HepG2 (cell line): ENCODE measurements at places on chromosomes 3 and 15.

DNA sequence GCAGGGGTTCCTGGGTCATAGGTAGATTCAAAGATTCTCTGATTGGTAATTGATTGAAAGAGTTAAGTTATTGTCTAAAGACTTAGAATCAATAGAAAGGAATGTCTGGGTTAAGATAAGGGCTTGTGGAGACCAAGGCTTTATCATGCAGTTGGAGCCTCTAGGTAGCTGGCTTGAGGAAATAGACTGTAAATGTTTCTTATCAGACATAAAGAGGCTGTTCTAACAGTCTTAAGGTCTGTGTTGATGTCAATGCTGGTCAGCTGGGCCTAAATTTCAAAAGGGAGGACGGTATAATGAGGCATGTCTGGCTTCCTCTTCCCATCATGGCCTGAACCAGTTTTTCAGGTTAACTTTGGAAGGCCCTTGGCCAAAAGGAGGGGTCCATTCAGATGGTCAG is 48.9 kb downstream of the GASK1A start:
- DNase-seq, result no peak
- peaks cover 5% of the 10 kb centered on the region for H3K4me1 ChIP-seq
- no peak overlapping the region for H3K4me3 ChIP-seq
- H3K36me3 ChIP-seq, result no peaks in the 10 kb centered on the region

DNA sequence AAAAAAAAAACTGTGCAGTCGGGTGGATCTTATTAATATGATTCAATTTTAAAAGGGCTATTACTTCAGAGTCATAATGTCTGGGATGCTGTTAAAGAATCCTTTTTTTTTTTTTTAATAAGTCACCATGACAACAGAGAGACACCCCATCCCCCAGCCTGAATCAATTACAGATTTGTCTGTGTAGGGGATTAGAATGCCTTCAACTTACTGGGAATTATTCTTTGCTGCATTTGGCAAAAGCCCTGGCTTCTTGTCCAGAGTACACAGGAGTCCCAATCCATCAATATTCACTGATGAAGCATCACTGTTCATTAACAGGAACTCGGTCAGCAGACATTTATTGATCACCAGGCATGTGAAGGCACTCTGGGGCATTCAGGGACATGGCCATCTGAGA is 12.7 kb upstream of the PXYLP1 start:
- peaks cover 16% of the 10 kb centered on the region for H3K4me1 ChIP-seq
- H3K36me3 ChIP-seq, result no peaks in the 10 kb centered on the region
- H3K27ac ChIP-seq, result no peak overlapping the region
- H3K27me3 ChIP-seq, result no peaks in the 10 kb centered on the region

DNA sequence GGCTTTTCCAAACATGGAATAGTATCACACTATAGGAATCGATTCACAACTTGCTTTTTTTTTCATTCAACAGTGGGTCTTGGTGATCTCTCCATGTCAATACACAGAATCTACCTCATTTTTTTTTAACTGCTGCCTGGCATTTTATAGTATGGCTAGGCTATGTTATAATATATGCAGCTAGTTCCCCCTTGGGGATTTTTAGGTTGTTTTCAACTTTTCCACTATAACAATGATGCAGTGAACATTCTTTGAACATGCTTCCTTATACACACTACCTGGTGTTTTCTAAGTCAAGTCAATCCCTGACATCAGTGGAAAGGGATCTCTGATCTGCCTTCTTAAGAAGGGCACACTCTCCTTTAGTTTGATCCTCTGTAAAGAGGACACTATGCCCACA is 46.5 kb upstream of the PLXND1 start:
- peak overlapping the region; percentile 7 for H3K27ac ChIP-seq
- H3K4me1 ChIP-seq, result peaks cover 68% of the 10 kb centered on the region
- H3K27me3 ChIP-seq, result no peaks in the 10 kb centered on the region
- H3K36me3 ChIP-seq, result peaks cover 9% of the 10 kb centered on the region

- H3K36me3 ChIP-seq, result no peaks in the 10 kb centered on the region
- H3K4me3 ChIP-seq, result no peak overlapping the region
- no peak overlapping the region for H3K27ac ChIP-seq
Measured at GRCh38 chr3:15453991-15454625, 26.7 kb downstream of the EAF1 start.

DNA sequence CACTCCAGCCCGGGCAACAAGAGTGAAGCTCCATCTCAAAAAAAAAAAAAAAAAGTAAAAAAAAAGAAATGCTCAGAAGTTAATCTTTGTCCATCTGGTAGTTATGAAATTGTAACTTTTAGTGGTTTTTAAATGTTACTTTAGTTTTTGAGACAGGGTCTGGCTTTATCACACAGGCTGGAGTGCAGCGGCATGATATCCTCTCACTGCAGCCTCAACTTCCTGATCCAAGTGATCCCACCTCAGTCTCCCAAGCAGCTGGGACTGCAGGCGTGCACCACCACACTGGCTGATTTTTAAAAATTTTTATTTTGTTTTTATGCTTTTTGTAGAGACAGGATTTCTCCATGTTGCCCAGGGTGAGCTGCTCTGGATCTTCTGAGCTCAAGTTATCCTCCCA is 1.3 kb downstream of the RNU5B-1 start:
- no peaks in the 10 kb centered on the region for H3K36me3 ChIP-seq
- no peak overlapping the region for H3K27ac ChIP-seq
- no peak for DNase-seq
- H3K27me3 ChIP-seq, result no peaks in the 10 kb centered on the region
- peaks cover 47% of the 10 kb centered on the region for H3K4me1 ChIP-seq

DNA sequence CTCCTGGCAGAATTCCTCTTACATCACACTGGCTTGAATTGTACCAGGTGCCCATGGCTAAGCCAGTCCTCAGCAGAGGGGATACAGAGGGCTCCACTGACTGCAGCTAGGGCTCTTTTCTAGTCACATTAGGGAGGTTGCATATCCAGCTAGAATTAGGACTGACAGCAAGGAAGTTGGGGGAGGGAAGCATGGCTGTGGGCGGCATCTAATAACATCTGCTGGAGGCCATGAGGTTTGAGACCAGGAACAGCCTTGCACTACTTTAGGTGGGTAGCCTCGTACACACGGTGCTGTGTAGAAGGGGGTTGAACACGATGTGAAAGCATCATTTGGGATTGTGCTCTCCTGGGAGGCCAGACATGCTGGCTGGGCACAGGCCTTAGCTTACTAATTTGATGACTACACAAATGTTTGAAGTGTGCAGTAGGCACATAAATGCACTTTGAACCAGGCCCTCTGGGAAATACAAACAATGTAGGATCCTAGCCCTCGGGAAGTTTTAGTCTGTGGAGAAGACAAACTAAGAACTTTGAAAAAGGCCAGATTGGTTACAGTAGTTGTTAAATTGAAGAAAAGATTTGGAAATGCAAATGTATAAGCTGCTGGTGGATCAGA is 30.2 kb downstream of the CHCHD6 start:
- H3K27me3 ChIP-seq, result no peaks in the 10 kb centered on the region
- DNase-seq, result peak; percentile 88
- peak overlapping the region; percentile 64 for H3K27ac ChIP-seq
- H3K36me3 ChIP-seq, result peaks cover 2% of the 10 kb centered on the region
- H3K4me3 ChIP-seq, result no peak overlapping the region

DNA sequence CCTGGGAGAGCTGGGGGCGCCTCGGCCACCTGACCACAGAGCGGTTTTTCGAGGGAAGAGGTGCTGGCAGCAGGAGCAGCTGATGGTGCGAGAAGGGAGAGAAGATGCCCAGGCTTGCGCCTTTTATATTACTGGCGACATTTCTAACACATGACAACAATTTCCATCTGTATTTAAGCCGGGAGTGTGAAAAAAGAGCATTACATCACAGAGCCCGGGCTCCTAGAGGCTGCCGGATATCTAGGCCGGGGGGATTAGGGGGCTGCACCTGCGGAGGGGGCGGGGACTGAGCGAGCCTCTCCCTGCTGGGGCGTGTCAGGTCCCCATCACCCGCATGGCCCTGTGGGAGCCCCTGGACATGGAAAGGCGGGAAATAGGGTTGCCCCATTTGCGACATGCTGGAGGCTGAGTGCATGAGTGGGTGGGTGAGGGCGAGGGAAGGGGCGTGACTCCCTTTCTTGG is 440.7 kb downstream of the MAGI1 start:
- H3K4me3 ChIP-seq, result no peak overlapping the region
- DNase-seq, result no peak
- no peak overlapping the region for H3K27ac ChIP-seq
- no peaks in the 10 kb centered on the region for H3K4me1 ChIP-seq
- H3K36me3 ChIP-seq, result no peaks in the 10 kb centered on the region

DNA sequence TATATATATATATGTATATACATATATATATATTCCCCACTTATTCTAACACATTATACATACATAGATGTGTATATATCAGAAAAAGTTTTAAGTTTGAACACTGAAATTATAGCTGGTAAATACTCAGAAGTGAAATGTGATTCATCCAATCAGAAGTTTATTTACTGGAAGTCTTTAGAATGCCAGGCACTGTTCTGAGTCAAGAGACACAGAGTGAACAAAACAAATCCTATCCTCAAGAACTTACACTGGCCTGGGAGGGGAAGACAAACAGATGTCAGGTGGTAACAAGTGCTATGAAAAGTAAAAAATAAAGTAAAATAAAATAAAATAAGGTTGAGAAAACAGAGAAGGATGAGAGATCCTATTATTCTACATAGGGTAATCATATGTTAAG is 13.4 kb downstream of the DHX36 start:
- no peaks in the 10 kb centered on the region for H3K27me3 ChIP-seq
- no peak overlapping the region for H3K27ac ChIP-seq
- no peak overlapping the region for H3K4me3 ChIP-seq

GRCh38 chr15:48029642-48030041 is 91.1 kb upstream of the SLC24A5 start:
- H3K27ac ChIP-seq, result no peak overlapping the region
- no peaks in the 10 kb centered on the region for H3K36me3 ChIP-seq
- no peaks in the 10 kb centered on the region for H3K27me3 ChIP-seq
- H3K4me1 ChIP-seq, result no peaks in the 10 kb centered on the region

GRCh38 chr3:195025884-195026200 is 245.1 kb downstream of the XXYLT1 start:
- no peak overlapping the region for H3K4me3 ChIP-seq
- peaks cover 2% of the 10 kb centered on the region; the same call in 1 of the 2 replicates for H3K27me3 ChIP-seq
- no peak overlapping the region for H3K27ac ChIP-seq
- peaks cover 29% of the 10 kb centered on the region for H3K4me1 ChIP-seq

GRCh38 chr3:49339581-49339940 is 292 bp downstream of the USP4 start:
- peaks cover 38% of the 10 kb centered on the region for H3K4me1 ChIP-seq
- H3K27me3 ChIP-seq, result no peaks in the 10 kb centered on the region
- peak; percentile 27 for DNase-seq
- peaks cover 15% of the 10 kb centered on the region; the same call in 2 of the 3 replicates for H3K36me3 ChIP-seq
- peak overlapping the region; percentile 76 for H3K4me3 ChIP-seq

DNA sequence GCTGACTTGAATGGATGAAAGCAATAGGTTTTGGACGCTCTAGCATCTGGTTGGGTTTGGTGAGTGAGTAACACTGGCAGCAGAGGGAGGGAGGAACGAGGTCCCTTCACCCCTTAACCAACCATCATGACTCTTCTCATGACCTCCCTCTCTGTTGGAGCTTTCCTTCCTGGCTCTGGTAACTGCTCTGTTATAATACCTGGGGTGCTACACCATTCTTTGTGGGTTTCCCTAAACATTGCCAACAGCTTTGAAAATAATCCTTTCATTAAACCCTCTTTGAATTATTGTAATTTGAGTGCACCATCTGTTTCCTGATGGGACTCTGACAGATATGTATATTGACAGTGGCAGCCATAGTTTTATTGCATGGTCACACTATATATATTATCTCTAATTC is 146.2 kb upstream of the PTPRG start:
- H3K4me3 ChIP-seq, result no peak overlapping the region
- H3K36me3 ChIP-seq, result no peaks in the 10 kb centered on the region
- no peak for DNase-seq
- H3K4me1 ChIP-seq, result no peaks in the 10 kb centered on the region

- H3K27me3 ChIP-seq, result no peaks in the 10 kb centered on the region
- H3K27ac ChIP-seq, result no peak overlapping the region
- H3K4me3 ChIP-seq, result no peak overlapping the region
Measured at GRCh38 chr15:47500842-47501241, 216.5 kb upstream of the SEMA6D start.

DNA sequence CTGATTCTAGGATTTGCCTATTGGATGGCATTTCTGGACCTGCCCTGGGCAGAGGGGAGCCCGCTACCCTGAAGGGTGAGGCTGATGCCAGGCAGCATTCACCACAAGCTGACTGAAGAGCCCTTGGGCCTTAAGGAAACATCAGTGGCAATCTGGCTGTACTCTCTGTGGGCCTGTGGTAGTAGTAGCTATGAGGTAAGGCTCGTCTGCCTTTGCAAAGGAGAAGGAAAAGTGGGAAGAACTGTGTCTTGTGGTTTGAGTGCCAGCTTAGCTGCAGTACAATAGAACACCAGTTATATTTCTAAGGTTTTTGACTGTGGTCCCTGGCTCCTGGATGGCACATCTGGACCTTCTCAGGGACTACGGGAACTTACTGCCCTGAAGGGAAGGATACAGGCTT is 51.5 kb downstream of the SPTSSB start:
- no peak overlapping the region for H3K4me3 ChIP-seq
- peaks cover 39% of the 10 kb centered on the region for H3K4me1 ChIP-seq
- 0 out of 2 replicates have a peak, but pooled peaks cover 1% of the 10 kb centered on the region for H3K27me3 ChIP-seq
- no peaks in the 10 kb centered on the region for H3K36me3 ChIP-seq
- H3K27ac ChIP-seq, result no peak overlapping the region

- peaks cover 34% of the 10 kb centered on the region for H3K27me3 ChIP-seq
- H3K27ac ChIP-seq, result no peak overlapping the region
- no peak overlapping the region for H3K4me3 ChIP-seq
Measured at GRCh38 chr3:126407412-126408044, 12.8 kb downstream of the CFAP100 start.

- no peaks in the 10 kb centered on the region for H3K36me3 ChIP-seq
- no peak for DNase-seq
- H3K4me3 ChIP-seq, result no peak overlapping the region
- H3K27ac ChIP-seq, result no peak overlapping the region
- no peaks in the 10 kb centered on the region for H3K27me3 ChIP-seq
- H3K4me1 ChIP-seq, result no peaks in the 10 kb centered on the region
Measured at GRCh38 chr3:15805756-15806266, 8.0 kb upstream of the ANKRD28 start.

- no peak for DNase-seq
- H3K4me1 ChIP-seq, result no peaks in the 10 kb centered on the region
- H3K27me3 ChIP-seq, result peaks cover 62% of the 10 kb centered on the region
- H3K36me3 ChIP-seq, result no peaks in the 10 kb centered on the region
- no peak overlapping the region for H3K4me3 ChIP-seq
- H3K27ac ChIP-seq, result no peak overlapping the region
Measured at GRCh38 chr3:195801251-195802183, 10.2 kb downstream of the MUC4 start.

- peaks cover 2% of the 10 kb centered on the region; the same call in 1 of the 2 replicates for H3K27me3 ChIP-seq
- H3K4me1 ChIP-seq, result no peaks in the 10 kb centered on the region
- H3K4me3 ChIP-seq, result no peak overlapping the region
- H3K27ac ChIP-seq, result no peak overlapping the region
- DNase-seq, result peak; percentile 49
Measured at GRCh38 chr3:140863580-140864009, 78.0 kb upstream of the SLC25A36 start.

- no peaks in the 10 kb centered on the region for H3K36me3 ChIP-seq
- no peak overlapping the region for H3K27ac ChIP-seq
- no peak overlapping the region for H3K4me3 ChIP-seq
Measured at GRCh38 chr15:83304861-83305703, 20.6 kb upstream of the BNC1 start.
